Mammary epithelial cell (primary cell): ENCODE measurements at places on chromosomes 5 and 9.

- DNase-seq = no peak
Measured at GRCh38 chr5:37174928-37175327, 74.2 kb downstream of the CPLANE1 start.

DNA sequence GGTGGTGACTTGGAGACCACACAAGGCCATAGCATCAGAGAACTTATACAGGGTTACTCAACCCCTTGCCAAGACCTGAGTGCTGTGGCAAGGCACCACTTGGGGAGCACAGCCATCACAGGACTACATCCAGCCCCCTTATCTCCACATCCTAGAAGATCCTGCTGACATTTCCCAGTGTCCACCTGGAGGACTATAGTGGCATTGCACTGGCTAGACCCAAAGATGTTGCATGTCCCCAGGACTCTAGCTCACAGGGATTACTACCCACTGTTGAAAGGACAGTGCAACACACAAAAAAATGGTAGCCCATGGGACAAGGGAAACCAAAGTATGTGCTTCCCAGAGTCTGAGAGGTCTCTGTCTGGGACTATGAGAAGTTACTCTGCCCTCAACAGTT is 411.1 kb upstream of the NUDT12 start:
- DNase-seq = no peak

DNA sequence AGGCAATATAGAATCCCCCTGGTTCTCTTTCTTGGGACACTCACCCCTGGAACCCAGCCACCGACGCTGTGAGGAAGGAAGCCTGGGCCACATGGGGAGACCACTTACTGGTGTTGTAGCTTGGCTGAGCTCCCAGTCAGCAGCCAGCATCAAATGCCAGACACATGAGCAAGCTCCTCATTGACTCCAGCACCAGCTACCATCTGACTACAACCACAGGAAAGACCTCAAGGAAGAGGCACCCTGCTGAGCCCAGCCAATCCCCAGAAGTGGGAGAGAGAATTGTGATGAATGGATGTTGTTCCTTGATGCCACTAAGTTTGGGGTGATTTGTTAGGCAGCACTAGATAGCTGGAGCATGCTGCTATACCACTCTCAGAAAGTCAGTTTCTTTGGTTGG is 36.0 kb downstream of the BNIP1 start:
- no peak for DNase-seq

DNA sequence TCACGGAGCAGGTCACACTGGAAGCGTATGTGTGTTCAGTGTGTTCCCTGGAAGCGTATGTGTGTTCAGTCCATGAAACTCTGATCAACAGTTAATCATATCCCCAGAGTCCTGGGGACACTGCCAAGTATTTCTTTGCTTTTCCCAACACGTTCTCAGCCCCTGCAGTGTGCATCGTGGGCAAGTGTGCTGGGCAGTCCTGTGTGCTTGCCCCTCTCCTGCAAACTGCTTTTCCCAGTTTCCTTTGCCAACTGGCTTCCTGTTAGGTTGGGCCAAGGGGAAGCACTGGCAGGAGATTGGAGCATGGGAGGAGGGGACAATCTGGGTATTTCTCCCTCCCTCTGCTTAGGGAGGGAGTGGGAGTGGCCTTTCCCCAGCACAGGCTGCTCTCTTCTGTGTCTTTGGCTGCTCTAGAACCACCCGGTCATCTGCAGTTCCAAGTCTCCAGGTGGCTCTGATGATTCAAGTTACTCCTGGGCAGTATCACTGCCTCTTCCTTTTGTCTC is 36.8 kb upstream of the NEK6 start:
- peak; percentile 19 for DNase-seq

DNA sequence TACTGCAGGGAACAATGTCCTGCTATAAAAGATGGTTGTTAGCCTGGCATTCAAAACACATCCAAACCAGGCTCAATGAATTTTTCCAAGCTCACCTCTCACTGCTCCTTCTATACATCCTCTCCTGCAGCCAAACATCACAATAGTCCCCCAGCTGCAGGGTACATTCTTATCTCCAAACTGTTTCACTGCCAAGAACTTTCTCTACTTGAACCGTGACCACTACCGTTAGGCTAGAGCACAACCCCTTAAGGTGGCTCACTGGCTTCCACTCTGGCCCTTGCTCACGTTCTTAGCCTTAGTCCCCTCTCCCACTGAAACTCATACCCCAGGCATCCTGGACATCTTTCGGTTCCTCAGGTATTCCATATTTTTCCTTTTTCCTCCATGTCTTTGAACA is 29.0 kb upstream of the ANXA6 start:
- no peak for DNase-seq

DNA sequence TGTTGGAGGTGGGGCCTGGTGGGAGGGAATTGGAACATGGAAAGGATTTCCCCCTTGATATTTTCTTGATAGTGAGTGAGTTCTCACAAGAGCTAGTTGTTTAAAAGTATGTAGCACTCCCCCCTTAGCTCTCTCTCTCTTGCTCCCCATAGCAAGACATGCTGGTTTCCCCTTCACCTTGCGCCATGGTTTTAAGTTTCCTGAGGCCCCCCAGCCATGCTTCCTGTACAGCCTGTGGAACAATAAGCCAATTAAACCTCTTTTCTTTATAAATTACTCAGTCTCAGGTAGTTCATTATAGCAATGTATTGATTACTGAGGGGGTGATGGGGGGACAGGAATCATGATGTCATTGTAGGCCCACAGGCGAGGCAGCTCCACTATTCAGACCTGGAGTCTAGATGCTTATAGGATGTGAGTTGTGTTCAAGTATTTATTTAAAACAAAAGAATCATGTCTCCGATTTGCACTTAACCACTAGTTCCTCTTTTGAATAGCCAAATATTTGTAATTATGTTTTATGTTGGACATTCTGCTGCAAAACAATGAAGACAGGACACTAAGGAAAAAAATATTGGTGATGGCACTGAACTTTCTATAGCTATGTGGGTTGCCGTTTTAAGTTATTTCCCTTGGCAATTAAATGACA is 156.6 kb downstream of the TMEM38B start:
- DNase-seq = no peak

DNA sequence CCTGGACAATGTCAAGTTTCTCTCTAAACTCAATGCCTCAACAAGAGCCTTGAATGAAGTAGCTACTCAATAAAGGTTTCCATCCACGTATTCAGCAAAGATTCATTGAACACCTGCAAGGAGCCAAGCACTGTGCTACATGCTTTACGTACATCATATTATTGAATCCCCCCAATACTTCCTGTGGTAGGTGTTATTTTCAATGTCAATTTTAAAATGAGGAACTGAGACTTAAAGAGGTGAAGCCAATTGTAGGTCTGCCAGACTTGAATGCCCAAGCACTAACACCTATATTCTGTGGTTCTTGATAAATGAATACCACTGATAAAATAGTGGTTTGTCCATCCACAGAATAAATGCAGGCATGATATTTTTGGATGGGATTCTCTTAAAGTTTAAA is 162.3 kb downstream of the DRD1 start:
- DNase-seq = no peak

DNA sequence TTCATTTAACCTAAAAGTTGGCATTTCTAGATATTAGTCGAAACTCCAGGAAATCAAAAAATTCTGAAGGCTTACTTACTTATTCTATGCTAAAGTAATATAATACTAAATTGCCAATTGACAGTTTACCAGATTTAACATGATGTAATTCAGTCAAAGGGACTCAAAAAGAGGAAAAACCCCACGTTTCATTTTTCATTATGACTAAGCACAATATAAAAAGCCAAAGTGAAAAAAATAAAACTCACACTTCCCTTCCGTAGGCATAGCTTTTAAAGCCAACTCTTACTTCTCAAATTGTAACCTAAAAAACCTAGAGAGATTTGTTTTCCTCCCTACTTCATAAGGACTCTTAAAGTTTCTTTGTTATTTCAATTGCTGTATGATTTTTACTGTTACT is 146.6 kb downstream of the RAPGEF6 start:
- DNase-seq = no peak
